Choroid plexus epithelial cell (primary cell): ENCODE measurements at places on chromosomes 13 and 19.

DNA sequence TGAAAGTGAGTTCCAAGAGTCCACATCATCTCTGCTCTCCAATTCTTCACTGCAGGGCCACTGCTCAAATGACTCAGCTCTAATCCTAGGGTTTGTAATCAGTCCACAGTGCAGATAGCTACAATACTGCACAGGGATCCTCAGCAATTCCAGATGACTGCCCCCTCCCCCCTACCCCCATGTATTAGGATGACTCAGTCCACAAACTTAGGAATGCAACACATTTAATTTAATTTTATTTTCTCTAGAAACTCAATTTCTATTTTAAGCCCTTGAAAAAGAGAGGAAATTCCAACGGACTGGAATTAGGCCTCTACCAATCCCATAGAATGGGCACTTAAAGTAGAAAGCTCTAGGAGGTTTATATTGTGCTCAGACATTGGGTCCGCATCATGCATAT lies 173.8 kb upstream of the SOX21 start:
- peak; percentile 26 for DNase-seq

GRCh38 chr13:107211073-107211472 lies 643.1 kb upstream of the ARGLU1 start:
- peak; percentile 97 for DNase-seq

- DNase-seq, result peak; percentile 92
These were observed 16.6 kb upstream of the EPHX3 start for GRCh38 chr19:15248648-15249527.

DNA sequence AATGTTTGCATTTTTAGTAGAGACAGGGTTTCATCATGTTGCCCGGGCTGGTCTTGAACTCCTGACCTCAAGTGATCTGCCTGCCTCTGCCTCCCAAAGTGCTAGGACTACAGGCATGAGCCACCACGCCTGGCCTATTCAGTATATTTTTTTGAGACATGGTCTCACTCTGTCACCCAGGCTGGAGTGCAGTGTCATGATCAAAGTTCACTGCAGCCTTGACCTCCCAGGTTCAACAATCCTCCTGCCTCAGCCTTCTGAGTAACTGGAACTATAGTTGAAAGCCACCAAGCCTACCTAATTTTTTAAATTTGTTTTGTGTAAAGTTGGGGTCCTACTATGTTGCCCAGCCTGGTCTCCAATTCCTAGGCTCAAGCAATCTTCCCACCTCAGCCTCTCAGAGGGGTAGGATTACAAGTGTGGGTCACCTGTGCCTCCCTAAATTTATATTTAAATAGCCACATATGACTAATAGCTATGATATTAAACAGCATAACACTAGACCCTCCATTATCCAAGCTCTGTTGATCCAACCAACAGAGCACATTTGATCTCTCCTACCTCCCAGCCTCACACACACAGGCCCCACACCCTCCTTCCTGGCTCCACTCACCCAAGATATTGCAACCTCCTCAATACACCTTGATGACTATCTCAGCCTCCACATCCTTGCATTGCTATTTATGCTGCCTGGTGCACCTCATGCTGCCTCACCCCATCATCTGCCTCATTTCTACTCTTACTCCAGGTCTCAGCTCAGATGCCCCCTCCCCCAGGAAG lies 2.1 kb upstream of the CEACAM19 start:
- no peak for DNase-seq

DNA sequence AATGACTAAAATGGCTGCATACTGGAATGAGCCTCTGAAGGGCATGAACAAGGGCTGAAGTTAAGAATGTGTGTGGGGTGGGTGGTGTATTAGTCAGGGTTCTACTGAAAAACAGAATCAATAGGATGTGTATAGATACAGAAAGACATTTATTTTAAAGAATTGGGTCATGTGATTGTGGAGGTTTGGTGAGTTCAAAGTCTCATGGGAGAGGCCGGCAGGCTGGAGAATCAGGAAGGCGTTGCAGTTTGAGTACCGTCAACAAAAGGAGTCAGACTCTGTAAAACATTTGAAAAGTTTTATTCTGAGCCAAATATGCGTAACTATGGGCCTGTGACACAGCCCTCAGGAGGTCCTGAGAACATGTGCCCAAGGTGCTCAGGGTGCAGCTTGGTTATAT lies 24.5 kb upstream of the CYSLTR2 start:
- no peak for DNase-seq

DNA sequence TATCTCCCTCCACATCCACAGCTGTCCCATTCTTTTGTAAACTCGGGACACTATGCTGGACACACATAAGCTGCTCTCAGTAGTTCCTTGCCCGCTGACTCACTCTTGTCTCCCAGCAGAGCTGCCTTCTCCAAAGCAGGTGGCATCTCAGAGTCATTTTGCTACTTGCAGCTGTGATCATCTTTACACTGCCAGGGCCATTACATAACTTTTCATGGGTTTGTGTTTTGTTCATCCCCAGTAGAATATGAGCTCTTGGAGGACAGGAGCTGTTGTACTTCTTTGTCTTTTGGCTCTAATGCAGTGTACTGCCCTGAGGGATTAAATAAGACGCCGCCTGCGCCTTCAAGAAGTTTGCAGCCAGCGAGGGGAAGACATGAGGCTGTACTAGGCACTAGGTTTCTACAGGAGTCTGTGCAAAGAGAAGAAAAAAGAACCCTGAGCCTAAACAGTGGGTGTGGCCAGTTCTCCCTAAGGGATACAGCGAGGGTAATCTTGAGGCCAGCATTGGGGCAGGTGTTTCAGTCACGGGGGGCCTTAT lies 40.8 kb upstream of the GPR183 start:
- no peak for DNase-seq

GRCh38 chr19:6030214-6030507 lies 52.2 kb upstream of the RANBP3 start:
- DNase-seq, result peak; percentile 91

DNA sequence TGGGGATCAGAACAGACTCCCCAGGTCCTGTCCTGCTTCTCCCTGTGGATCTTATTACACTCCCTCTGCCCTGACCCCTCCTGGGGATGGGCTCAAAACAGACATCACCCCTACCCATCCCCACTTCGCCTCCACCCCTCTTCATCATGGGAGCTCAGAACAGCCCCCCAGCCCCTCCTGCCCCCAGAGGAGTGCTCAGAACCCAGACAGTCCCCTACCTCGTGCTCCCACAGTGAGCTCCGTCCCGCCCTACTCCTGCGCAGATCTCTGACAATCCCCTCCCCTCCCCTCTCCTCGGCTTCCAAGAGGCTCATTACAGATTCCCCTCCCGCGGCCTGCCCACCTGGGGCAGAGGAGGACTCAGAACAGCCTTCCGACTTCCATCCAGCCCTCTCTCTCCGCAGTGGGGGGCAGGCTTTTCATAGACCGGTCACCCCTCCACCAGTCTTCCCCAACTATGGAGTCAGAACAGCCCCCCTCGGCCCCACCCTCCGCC lies 6.1 kb downstream of the NXNL1 start:
- DNase-seq, result no peak

GRCh38 chr19:7928741-7929701 lies 3.1 kb upstream of the CTXN1 start:
- DNase-seq, result peak; percentile 91

- peak; percentile 71 for DNase-seq
These were observed 142.0 kb downstream of the ZNF737 start for GRCh38 chr19:20423381-20424197.

DNA sequence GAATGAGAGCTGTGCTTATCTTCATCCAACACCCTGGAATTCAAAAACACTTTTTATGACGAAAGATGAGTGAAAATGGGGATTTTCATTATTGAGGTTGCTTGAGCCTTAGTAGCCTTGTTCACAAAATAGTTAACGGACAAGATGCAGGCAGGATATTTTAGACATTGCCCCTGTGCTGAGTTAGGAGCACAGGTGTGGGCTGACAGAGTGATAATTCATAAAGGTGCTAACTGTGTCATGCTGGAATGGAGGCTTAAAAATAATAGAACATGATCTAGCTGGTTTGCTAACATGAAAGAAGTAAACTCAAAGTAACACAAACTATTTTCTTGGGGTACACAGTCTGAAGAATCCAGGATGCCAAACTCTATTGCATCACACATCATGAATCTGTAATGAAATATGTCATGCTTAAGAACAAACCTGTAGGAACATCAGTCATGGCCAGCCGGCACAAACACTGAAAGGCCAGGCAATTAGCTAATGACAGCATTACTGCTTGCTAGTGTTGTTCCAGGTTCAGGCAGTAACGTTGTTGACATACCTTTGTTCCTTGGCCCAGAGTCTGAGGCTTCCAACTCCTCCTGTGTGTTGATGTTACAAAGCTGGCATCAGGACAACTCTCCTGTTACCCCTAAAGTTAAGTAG lies 55.3 kb downstream of the FRY start:
- no peak for DNase-seq

- no peak for DNase-seq
These were observed 378.5 kb downstream of the FGF9 start for GRCh38 chr13:22049384-22049783.

DNA sequence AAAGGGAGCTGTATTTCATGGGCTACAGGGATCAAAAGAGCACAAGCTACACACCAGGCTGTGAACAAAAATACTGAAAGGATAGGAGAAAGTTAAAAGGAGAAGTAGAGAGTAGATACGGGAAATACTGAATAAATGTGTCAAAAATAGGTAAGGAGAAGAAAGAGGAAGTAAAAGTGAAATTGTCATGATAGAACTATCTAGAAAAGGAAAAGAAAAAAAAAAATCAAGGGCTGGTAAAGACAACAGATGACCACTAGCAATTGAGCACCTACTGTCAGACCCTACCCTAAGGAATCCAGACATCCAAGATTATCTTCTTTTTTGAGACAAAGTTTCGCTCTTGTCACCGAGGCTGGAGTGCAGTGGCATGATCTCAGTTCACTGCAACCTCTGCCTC lies 4.8 kb downstream of the RUBCNL start:
- no peak for DNase-seq

GRCh38 chr13:35856084-35856483 lies 275.1 kb downstream of the DCLK1 start:
- DNase-seq, result no peak

DNA sequence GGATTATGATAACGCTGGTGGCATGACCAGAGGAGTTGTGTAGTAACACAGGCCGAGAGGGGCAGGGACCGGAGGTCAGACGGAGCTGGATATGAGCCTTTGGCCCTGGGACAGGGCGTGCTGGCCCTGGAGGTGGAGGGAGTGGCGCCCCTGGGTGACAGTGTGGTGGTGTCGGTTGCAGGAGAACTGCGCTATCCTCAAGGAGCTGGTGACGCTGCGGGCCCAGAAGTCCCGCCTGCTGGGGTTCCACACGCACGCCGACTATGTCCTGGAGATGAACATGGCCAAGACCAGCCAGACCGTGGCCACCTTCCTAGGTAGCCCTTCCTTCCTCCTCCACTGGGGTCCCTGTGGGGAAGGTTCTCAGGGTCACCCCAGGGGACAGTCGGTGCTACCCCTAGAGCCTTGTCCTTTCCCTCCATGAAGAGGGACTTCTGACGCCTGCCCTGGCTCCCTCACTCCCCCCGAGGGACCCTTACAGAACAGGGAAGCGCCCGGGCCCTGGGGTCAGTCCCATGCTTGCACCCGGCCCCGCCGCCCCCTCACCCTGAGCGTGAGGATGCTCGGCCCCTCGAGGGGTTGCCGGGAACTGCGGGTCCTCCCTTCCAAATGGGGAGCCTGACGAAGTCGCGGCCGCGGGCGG lies 12.8 kb upstream of the ZNF554 start:
- DNase-seq, result no peak

DNA sequence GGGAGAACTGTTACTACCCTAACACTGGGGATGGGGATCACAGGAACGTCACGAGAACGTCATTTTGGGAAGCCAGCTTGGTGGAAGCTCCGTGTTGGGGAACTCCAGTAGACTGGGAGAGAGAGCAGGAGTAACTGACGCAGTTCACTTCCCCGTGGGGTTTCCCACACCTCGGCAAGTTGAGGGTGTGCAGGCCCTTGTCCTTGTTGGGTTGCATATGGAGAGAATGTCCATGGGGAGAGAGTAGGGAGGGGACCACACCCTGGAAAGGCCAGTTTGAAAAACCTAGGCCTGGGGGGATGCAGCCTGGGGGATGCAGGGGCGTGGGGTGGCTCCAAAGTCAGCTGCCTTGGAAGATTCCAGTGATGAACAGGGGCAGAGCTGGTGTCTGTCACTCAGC lies 50.7 kb upstream of the MCF2L start:
- DNase-seq, result no peak

- DNase-seq, result peak; percentile 66
These were observed 58.5 kb downstream of the POSTN start for GRCh38 chr13:37539976-37540605.

- DNase-seq, result no peak
These were observed 4.8 kb upstream of the CEACAM16 start for GRCh38 chr19:44694184-44694579.

DNA sequence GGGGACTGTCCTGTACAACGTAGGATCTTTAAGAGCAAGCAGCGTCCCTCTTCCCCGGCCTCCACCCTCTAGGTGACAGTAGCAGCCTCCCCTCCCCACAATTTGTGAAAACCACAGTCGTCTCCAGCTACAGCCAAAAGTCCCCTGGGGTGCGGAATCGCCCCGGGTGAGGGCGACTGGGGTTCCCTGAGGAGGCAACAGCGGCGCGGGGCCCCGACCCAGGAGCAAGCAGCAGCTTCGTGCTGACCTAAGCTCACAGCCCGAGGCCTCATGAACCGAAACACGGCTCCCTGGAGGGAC lies 322 bp downstream of the ZNF558 start:
- DNase-seq, result no peak

DNA sequence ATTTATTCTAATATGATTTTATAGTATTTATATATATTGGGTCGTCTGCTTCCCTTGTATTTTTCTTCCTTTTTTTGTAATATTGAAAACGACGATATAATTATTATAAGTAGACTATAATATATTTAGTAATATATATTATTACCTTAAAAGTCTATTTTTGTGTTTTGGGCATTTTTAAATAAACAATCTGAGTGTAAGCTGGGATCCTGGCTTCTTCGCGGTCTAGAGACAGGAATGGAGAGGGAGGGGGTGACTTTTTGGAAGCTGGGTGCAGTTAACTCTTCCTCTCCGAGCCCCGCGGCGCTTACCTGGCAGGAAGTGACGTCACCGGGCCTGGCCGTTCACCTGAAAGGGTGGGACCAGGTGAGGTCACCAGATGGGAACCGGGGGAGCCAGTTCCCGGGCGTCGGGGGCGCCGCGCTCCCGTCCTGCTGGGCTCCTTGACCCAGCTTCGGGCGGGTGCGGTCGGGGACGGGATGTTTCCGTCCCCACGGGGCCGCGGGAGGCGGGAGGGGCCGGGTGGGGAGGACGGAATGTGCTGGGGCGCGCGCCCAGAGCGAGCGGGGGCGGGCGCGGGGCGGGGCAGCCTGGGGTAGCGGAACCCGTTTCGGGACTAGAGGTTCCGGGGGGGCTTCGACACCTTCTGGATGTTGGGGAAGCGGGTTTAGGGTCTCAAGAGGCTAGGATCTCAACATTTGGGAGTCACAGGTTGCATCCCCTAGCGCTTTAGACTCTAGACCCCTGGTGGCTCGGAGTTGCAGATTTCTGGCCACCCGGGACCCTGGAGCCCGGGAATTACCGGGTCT lies 2.8 kb downstream of the ZFP36 start:
- DNase-seq, result peak; percentile 81
